ENCODE measurements at places on chromosomes 4 and X.

- no peak for DNase-seq
These were observed 94.1 kb upstream of the GALNT7 start for GRCh38 chr4:173074501-173074946.

GRCh38 chr4:71832049-71832448, 48.2 kb upstream of the GC start:
- DNase-seq: no peak

DNA sequence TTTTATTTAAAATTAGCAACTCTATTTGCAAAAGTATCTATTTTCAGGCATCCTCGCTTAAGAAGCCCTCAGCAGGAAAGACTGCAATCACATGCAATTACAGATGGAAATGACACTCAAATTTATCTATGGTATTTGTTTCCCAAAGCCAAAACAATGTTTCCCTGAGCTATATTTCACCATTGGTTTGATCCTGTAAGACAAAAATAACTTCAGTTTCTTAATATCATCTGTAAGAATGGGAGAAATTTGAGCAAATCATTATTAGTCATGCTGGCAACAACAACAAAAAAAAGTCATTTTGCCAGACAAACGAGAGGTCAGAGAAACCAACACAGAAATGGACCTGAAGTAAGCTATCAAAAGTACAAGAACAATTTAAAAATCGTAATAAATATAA, 204.1 kb downstream of the NR3C2 start:
- DNase-seq: no peak

- peak; percentile 62 for DNase-seq
These were observed 2.7 kb upstream of the GEMIN8 start for GRCh38 chrX:14032406-14032805.

GRCh38 chr4:151486168-151486567, 77.2 kb downstream of the FHIP1A start:
- DNase-seq: no peak

DNA sequence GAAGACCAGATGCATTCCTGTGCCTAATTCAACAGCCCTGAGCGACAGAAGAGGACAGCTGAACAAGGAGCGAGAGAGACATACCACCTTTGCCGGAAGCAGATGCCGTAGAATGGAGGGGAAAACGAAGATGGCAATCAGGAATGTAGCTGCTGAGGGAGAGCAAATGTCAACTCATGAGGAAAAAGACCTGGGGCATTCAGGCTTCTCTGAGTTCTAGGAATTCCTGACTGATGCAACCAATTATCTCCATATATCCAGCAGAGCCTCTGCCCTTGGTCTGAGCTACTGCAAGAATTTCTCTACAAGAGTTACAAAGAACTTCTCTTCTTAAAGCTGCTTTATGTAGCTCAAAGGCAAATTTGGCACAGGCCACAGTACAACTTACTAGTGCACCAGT, 40.5 kb upstream of the INPP4B start:
- DNase-seq: no peak

All from activated CD8-positive, alpha-beta memory T cell treated with anti-CD3 and anti-CD28 coated beads, Interleukin-2, amount 50 U/mL, for 4 hours (primary cell).